ENCODE measurements at places on chromosomes 11 and 22.

DNA sequence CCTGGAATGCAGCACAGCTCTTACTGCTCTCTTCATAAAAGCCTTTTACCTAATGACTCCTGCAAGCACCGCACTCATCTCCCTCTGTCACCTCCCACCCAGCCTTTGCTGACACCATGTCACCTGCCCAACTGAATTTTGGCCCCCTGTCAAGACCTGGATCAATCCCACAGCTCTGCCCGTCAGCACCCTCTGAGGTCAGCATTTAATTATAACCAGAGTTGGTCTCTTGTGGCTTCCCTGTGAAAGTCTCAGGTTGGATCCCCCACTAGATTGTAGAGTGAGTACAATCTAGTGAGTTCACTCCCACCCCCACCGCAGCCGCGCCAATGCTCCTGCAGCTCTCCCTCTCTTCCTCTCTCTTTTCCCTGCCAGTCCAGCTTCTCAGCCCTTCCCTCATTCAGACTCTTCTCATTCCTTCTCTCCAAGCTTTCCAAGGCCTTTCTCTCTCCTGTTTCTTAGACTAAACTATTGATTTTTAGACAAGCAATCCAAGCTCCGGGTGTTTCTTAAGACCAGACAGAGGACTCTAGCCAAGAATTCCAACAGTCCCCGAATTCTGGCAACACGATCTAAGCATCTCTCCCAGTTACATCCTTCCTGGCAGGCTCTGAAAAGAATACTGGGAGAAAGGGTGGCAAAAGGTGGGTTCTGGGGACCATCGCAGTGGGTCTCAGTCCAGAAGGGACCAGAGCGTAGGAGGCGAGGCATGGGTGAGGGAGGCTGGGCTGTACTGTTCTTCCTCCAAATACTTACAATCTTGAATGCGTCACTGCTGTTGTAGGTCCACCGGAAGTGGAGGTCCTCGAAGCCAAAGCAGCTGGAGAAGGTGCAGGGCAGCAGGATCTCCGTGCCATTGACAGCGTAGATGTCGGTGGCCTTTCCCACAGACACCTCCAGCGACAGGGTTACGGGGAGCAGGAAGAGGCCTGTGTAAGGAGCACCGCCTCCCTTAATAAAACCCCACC is 8.0 kb downstream of the SCN4B start:
- no peak for DNase-seq

GRCh38 chr11:114440121-114440860 is 1.0 kb downstream of the REXO2 start:
- peak; percentile 27 for DNase-seq

GRCh38 chr22:32607086-32607485 is 132.5 kb downstream of the FBXO7 start:
- no peak for DNase-seq

GRCh38 chr22:36884349-36885158 is 23.7 kb downstream of the NCF4 start:
- peak; percentile 43 for DNase-seq

- peak; percentile 64 for DNase-seq
Observed at GRCh38 chr11:102186551-102187191, 76.4 kb downstream of the YAP1 start.

DNA sequence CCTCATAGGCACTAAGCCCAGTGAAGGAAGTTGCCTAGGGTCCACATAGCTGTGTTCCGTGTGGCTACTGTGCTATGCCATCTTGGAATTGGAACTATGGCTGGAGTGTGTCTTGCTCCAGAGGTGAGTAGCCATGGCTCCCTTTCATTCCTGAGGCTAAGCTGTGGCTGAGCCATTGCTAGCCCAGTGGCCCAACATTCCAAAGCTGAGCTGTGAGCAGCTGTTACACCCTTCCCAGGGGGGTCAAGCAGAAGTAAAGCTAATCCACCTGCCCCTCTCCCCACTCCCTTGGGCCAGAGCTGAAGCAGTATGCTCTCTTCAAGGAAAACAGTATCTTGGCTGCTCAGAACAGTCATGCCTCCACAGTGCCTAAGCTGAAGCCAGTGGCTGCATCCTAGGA is 51.1 kb downstream of the USP35 start:
- DNase-seq: peak; percentile 11

- no peak for DNase-seq
Observed at GRCh38 chr11:110614031-110614430, 98.2 kb downstream of the ARHGAP20 start.

- no peak for DNase-seq
Observed at GRCh38 chr11:36328966-36329673, 33.0 kb downstream of the PRR5L start.

DNA sequence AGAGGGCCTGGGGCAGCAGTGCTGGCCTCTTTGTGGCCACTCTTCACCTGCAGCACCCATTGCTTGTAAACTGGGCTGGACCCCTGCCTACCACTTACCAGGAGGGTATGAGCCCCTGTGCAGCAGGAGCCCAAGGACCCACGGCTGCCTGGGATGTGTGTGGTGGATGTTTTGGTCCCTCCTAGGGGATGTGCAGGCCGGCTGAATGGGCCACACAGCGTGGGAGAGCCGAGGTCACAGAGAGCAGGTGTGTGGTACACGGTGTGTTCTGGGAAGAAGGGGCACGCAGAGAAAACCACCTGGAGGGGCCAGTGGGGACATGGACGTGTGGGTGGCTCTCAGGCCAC is 19.3 kb upstream of the GNB1L start:
- no peak for DNase-seq

GRCh38 chr11:118907051-118908042 is 18.4 kb downstream of the BCL9L start:
- peak; percentile 65 for DNase-seq

DNA sequence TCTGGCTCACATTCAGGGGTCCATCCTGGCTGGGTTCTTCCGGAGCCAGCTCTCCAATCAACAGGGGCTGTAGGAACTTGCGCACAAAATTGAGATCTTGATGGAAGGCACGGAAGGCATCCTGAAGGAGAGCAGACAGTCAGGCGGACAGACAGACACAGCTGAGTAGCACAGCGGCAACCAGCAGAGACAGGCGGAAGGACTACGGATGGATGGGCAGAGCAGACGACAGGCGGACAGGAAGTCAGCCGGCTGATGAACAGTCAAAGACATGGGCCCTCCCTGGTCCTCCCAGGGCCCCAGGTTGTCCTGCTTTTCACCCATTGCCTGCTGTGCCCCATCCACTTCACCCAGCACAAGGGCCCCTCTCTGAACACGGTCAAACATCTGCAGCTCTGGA is 11.3 kb downstream of the FADS3 start:
- DNase-seq: no peak

- no peak for DNase-seq
Observed at GRCh38 chr11:35293035-35293434, 126.3 kb downstream of the SLC1A2 start.

DNA sequence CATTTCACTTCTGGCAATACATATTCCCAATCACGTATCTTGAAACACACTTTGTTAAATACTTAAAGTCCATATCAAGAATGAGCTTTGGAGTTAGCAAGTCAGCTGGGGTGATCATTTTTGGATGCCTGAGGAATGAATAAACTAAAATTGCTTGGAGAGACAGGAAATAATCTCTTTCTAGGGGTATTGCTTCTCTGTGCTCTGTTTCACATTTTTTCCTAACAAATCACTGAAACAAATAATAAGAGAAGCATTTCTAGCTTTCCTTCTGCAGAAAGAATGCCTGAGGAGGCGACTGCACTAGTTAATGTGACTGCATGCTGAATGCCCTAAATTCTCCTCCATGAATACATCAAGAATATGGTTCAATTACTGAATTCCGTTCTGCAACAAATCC is 541.4 kb upstream of the CCDC90B start:
- peak; percentile 72 for DNase-seq

GRCh38 chr11:12319461-12319951 is 57.9 kb upstream of the PARVA start:
- DNase-seq: no peak

DNA sequence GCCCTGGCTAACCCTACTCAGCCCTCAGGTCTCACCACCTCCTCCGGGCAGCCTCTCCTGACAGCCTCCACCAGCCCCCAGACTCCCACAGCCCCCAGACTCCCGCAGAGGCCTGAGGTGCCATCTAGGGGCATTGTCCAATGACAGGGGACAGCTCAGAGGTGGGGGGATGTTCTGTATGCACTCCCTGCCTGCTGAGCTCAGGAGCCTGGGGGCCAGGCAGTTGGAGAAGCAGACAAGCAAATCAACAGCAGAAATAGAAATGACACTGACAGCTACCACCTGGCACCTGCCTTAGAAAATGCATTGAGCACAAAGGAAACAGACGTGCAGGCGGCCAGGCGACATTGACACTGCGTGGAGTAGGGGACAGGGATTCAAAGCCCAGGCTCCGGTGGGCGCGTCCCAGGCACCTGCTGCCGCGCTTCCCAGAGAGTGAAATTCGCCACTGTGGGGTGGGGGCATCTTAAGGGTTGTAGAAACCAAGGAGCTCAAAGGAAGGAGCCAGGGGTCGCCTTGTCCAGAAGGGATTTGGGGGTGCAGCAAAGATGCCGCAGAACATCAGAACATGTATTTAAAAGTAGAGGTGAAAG is 22.5 kb upstream of the WNT7B start:
- no peak for DNase-seq

DNA sequence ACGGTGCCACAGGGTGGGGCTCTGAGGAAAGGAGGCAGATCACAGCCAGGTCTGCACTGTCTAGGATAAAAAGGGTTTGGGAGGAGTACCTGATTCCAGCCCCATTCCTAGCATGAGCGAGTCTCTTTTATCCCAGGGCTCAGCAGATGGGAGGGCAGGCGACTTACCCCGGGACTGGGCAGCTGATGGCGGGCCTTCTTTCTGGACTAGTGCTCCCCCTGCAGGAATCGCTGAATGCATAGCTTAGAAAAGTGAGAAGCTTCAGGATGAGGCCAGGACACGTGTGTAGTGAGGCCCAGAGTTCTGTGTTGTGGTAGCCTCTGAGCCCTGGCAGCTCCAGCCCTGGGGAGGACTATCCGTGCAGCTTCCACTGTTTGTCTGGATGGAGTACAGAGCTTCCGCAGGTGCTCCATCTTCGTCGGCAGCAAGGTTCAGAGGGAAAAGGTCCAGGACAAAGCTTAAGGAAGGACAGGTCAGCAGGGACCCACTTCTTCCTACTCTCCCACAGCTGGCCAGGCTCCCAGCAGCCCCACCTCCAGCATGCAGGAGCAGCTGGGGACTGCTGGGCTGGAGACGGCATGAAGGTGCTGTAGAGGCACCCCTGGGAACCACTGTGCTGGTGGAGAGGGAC is 30.4 kb downstream of the COMMD9 start:
- DNase-seq: peak; percentile 81

DNA sequence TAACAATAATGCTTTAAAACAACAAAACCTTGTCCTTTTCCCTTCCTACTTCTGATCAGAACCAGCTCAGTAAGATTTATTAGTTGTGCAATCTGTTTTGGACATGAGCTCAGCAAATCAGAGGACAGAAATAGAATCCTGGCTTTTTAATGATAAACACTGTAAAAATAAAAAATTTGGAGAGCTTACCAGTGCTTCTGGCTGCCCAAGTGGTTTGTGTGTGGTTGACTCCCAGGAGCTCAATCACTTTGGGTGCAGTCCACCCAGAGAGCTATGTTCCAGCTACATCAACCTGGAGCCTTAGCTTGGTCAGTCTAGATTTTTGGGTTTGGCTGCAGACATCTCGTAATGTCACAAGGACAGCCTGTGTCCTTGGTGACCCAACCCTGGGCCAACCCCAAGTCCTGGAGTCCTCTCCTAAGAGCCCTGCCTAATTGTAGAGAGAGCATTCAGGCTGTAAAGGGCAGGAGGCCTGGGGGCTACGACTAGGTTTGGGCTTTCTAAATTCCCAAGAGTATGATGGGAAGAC is 28.5 kb downstream of the CD44 start:
- peak; percentile 78 for DNase-seq

GRCh38 chr22:22883090-22883727 is 4.4 kb upstream of the IGLL5 start:
- no peak for DNase-seq

GRCh38 chr22:22166941-22167713 is 77.5 kb upstream of the VPREB1 start:
- DNase-seq: no peak

DNA sequence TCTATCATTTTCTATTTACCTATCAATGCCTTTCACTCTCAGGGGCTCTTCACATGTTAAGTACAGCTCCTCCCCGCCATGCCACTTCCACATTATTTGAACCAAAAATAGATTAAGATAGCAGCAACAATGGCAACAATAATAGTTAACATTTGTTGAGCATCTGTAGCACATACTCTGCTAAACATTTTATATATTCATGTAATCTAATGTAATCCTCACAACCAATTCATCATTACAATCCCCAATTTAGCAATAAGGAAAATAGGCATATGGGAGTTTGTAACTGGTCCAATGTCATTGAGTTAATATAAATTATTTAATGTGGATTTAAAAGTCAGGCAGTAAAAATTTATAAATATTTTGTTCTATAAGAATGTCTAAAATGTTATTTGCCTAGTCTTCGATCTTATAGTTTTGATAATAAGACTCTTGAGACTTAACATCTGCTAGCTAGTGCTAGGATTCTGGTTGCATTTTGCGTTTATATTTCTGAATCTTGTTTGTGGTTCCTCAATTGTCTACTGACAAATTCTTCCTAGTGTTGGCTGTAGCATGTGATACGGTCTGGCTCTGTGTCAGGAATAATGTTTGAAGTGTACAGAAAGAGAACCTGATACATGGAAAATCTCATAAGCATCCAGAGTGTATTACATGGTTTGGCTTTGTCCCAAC is 621.5 kb upstream of the LUZP2 start:
- no peak for DNase-seq

- DNase-seq: no peak
Observed at GRCh38 chr11:405323-405953, 9.4 kb downstream of the SIGIRR start.

- DNase-seq: no peak
Observed at GRCh38 chr11:70720281-70720680, 322.0 kb downstream of the CTTN start.

DNA sequence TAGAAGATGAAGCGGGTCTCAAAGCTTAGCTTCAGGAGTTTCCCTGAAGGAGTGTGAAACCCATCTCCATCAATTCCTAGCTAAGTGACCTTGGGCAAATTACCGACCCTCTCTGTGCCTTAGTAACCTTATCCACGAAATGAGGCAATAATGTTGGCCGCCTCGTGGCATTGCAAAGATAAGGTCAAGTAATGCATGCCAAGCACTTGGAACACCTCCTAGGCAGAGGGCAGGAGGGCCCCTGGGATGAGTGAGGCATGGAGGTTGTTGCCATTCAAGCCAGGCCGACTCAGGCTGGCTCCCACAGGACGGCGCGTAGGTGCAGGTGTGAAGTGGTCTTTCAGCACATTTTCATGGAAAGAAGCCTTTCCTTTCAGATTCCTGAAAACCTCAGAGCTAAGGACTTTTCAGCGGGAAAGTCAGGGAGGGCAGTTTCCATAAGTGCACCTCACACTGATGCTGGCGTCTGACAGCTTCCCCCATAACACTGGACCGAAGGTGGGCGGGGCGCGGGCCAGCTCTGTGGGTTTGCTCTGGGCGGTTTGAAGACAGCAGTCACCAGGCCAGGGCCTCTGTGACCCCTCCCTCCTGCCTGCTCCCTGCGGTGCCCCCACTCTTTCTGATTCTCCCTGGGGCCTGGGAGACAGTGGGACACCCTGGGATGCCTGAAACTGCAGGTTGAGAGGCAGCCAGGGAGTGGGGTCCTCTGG is 25.2 kb downstream of the RPS6KA4 start:
- no peak for DNase-seq

GRCh38 chr11:117857734-117858414 is 18.6 kb downstream of the FXYD6 start:
- DNase-seq: no peak

GRCh38 chr11:7306900-7307299 is 55.2 kb downstream of the SYT9 start:
- no peak for DNase-seq

All from AG10803 (cell line).